ENCODE measurements at places on chromosomes 5 and 9. TPM values are rescaled to one million over a fixed set of nuclear protein-coding genes. Genes with fewer than 3 reads are reported as not detected.

The AGXT2 gene
- total RNA-seq, result under 0.01 TPM

The PCDHGB7 gene
- 11.2 TPM for total RNA-seq

The SLC6A7 gene
- under 0.01 TPM for total RNA-seq

The ARHGAP26 gene
- 1.7 TPM for total RNA-seq

The SMAD5 gene
- total RNA-seq, result 85.1 TPM

The DNAI1 gene
- under 0.01 TPM for total RNA-seq

The TMC1 gene
- 1.3 TPM for total RNA-seq

The TNFSF15 gene
- total RNA-seq, result 5.6 TPM

The RLN1 gene
- not detected for total RNA-seq

The OR1Q1 gene
- total RNA-seq, result not detected

DNA sequence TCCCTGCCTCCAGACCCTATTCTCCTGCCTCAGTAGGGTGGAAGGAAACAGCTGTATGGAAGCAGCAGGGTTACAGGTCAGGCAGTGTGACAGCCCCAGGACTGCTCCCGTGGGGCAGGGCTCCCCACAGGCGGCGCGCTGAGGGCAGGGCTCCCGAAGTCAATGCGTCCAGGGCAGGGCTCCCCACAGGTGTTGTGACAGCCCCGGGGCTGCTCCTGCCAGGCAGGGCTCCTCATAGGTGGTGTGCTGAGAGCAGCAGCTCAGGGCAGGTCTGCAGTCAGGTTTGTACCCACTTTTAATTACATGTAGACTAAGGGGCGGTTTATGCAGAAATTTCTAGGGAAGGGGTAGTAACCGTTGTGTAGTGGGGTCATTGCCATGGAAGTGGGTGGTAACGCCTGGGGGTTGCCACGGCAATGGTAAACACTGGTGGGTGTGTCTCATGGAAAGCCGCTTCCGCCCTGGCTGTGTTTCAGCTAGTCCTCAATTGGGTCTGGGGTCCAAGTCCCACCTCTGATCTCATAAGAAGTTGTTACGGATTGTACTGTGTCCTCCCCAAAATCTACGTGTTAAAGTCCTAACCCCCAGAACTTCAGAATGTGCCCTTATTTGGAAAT is 16.7 kb upstream of the TERT start:
- DNase-seq, result no peak

GRCh38 chr5:77355080-77355479 is 137.0 kb downstream of the WDR41 start:
- DNase-seq, result no peak

DNA sequence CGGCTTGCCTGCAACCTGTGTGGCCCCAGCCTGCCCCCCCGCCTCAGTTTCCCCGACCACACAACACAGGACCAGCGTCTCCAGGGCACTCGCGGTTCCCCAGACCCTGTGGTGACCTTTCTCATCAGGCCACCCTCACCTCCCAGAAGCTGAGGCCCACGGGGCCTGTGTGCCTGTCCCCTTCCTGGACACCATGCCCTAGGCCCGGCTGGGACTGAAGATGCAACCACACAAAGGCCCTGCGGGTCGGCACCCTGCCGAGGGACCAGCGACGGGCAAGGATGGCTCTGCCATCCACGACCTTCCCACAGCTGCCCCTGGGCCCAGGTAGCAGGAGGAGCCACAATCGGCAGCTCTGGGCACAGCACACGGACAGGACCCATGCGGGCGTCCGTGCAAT is 34.8 kb downstream of the SLC12A7 start:
- DNase-seq, result no peak

DNA sequence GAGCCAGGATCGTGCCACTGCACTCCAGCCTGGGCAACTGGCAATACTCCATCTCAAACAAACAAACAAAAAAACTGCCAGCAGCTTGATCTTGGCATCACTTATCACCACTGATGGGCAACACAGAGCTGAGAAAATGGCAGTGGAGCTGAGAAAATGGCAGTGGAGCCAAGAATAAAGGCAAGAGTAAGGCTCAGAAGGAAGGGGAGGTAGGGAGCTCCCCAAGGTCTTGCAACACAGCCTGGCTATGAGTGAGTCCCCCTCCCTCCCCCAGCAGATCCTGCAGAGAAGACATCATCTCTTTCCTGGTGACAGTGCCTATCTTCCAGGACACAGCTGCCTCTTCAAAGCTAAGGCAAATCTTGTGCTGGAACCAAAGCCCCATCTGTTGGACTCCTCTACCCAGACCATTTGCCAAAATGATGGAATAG is 70.3 kb downstream of the UGCG start:
- DNase-seq, result peak; percentile 38

GRCh38 chr9:109817146-109817845 is 37.3 kb downstream of the PALM2AKAP2 start:
- peak; percentile 17 for DNase-seq

GRCh38 chr9:21153336-21154017 is 11.8 kb upstream of the IFNW1 start:
- no peak for DNase-seq

GRCh38 chr9:2159521-2160454 is 144.6 kb downstream of the SMARCA2 start:
- DNase-seq, result peak; percentile 34

- DNase-seq, result no peak
Observed at GRCh38 chr5:123906698-123907295, 394.8 kb downstream of the CSNK1G3 start.

GRCh38 chr5:151812757-151813309 is 41.1 kb downstream of the G3BP1 start:
- DNase-seq, result peak; percentile 21

DNA sequence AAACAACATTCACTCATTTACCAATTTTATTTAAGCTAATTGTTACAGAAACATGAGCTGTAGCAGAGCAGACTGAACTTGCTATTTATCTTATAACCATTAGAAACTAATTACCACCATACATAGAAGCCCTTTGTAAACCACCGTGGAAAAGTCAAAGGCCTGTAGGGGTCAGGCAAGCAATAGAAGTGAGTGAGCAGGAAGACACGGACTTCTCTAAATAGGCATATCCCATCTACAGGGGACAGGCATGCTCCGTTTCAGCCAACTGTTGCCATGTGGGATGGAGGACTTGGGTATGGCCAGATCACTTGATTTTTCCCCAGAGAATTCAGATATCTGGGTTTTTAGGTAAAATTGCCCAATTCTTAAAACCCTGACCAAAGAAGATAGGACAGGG is 44.8 kb downstream of the PRRC1 start:
- no peak for DNase-seq

DNA sequence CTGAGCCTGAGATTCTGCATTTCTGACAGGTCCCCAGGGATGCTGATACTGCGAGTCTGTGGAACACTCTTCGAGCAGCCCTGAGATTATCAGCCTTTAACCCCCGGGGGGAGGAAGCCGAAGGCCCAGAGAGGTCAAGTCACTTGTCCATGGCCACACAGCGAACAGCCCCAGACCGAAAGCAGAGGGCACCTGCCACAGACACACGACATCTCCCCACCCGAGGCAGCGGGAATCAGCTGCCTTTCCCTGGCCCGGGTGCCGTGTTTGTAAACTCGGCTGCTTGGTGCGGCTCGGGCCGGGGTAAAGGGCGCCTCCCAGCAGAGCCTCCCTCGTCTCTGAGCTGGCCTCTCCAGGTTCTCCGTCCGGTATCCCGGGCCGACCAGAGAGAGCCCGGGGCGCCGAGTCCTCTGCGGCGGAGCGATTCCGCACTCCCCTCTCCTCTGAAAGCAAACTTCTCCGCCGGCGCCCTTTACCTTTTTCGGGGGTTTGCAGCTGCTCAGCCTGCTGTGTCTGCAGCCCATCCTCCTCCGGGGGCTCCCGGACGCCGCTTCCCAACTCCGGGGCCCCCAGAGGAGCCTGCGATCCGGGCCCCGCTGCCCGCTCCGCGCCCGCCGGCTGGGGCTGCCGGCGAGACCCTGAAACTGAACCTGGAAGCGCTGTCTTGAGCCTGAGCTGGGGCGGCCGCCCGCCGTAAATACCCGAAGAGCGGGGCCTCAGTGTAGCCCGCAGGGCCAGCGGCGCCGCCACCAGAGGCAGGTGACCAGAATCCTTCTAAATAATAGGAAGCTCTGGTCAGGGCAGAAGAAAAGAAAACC is at the start of gene CCDC69:
TSS of gene CCDC69 (minus strand) at position 646 of the 818 bp plus-strand sequence. CDS start at position 524, 122 bp downstream.
- peak; percentile 76 for DNase-seq

DNA sequence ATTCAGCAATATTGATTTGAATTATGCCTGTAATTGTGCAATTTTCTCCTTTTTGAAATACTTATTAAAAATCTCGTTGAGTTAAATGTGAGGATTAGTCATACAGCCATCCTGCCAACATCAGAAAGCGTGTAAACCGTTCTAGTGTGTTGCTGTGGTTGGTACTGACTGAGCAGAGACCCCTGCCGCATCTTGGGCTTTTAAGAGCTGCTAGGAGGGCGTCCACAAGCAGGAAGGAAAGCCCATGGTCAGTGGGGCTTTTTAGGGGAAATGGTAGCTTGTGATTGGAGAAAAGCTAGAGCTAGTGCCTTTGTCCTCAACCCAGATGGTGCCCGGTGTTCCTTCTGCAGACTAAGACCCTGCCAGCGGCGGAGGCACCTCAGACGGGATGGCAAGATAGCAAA is 1.3 kb downstream of the SDHA start:
- DNase-seq, result peak; percentile 54

- DNase-seq, result no peak
Observed at GRCh38 chr5:167642181-167642580, 649.3 kb upstream of the WWC1 start.

- no peak for DNase-seq
Observed at GRCh38 chr5:133124891-133125290, 73.1 kb downstream of the HSPA4 start.

GRCh38 chr5:178630475-178630930 is 3.7 kb upstream of the CLK4 start:
- DNase-seq, result peak; percentile 14

DNA sequence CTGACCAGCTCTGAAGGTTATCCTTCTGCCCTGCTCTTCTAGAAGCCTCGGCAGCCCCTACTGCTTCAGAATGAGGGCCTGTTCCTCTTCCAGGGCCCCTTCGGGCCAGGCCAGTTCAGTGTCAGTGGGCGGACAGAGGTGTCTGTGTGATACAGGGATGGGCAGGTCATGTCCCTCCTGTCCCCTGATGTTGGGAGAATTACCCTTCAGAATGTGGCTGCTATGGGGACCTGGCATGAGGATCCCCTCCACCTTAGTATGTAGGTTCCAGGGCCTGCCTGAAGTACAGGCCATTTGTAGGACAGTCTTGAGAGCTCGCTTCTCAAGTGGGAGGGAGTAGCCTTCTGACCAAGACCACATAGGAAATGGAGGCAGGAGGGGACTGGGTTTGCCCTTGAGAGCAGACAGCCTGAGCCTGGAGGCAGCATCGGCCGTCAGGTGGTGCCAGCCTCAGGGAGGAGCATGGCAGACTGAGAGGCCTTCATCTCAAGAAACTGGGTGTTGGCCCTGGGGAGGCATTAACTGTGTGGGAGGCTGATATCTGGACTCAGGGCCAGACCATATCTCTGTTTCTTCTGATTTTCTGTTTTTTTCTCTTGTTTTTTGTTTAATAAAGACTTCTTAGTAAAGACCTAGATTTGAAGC is 32.0 kb downstream of the ANGPTL2 start:
- no peak for DNase-seq

DNA sequence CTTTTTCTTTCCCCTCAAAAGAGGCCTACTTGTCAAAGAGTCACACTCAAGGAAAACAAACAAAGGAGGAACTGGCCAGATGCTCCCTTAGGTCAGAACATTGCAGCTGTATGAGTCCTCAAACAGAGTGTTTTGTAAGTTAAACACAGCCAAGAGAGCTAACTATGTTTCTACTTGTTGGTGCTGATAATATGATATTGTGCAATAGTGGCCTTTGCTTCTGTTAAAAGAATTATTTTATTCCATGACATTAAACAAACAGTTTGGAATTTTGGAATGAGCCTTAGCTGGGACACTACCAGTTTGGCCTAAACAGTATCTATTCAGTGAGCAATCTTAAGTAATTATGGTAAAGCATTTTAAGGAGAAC is 56.0 kb upstream of the TPD52L3 start:
- peak; percentile 93 for DNase-seq

- DNase-seq, result no peak
Observed at GRCh38 chr9:131873335-131873734, 133.5 kb upstream of the RAPGEF1 start.

- DNase-seq, result no peak
Observed at GRCh38 chr5:35058374-35058788, 10.6 kb upstream of the AGXT2 start.

All from fibroblast of villous mesenchyme (primary cell).